ENCODE measurements at places on chromosomes 12 and 14. TPM values are rescaled to one million over a fixed set of nuclear protein-coding genes. Genes with fewer than 3 reads are reported as not detected.

The NUAK1 gene
- total RNA-seq, result 7.5 TPM

The CFL2 gene
- 120 TPM for total RNA-seq

The BICDL1 gene
- total RNA-seq, result 4.7 TPM

The CSRP2 gene
- total RNA-seq, result 19.4 TPM

The TRHDE gene
- total RNA-seq, result 0.14 TPM

The KRT73 gene
- not detected for total RNA-seq

The ANGEL1 gene
- 8.0 TPM for total RNA-seq

The FOXG1 gene
- 0.10 TPM for total RNA-seq

The ACADS gene
- total RNA-seq, result 10.1 TPM
